ENCODE measurements at places on chromosomes 3 and 15.
A peak's percentile ranks its signal among the peaks of the same experiment; 100 is the strongest.

GRCh38 chr3:131158434-131158833 lies 131.8 kb downstream of the NEK11 start:
- no peaks in the 10 kb centered on the region for H3K36me3 ChIP-seq
- H3K4me3 ChIP-seq = no peak overlapping the region

DNA sequence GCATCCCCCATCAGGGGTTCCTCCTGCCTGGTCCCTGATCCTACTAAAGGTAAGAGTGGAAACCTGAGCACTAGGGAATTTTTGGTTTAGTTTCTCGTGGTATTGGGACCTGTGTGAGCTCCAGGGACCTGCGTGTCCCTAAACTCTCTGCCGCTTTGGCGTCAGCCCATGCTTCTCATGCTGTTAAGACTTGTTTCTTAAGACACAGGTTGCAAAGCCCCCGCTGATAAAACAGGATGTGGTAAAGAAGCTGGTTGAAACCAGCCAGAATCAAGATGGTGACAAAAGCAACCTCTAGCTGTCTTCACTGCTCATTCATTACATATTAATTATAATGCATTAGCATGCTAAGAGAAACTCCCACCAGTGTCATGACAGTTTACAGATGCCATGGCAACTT lies 64.6 kb downstream of the LYZL4 start:
- no peak overlapping the region for H3K4me3 ChIP-seq
- H3K4me1 ChIP-seq = peaks cover 6% of the 10 kb centered on the region
- H3K27ac ChIP-seq = no peak overlapping the region
- H3K36me3 ChIP-seq = no peaks in the 10 kb centered on the region
- no peak for DNase-seq

DNA sequence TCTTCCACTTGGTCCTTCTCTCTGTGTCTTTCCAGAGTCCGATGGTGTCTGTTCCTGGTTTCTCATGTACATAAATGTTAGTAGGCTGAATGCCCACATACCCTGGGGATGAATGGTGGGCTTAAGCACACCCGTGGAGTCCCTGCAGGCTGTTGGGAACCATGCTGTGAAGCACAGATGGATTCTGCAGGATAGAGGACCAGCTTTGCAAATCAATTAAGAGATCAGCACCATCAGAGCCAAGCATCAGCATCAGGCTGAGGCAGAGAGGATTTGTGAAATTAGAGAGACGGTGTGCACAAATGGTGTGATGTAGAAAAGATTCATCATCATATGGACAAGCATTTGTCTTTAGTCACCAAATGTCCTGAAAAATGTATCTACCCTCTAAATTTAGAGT lies 127.1 kb downstream of the SV2B start:
- no peak for DNase-seq
- no peaks in the 10 kb centered on the region for H3K36me3 ChIP-seq
- H3K4me1 ChIP-seq = no peaks in the 10 kb centered on the region
- H3K4me3 ChIP-seq = no peak overlapping the region
- H3K27me3 ChIP-seq = peaks cover 11% of the 10 kb centered on the region

GRCh38 chr15:90232196-90232595 lies 1.5 kb downstream of the CIB1 start:
- H3K27ac ChIP-seq = peak overlapping the region; percentile 99
- no peak for DNase-seq
- peaks cover 24% of the 10 kb centered on the region for H3K27me3 ChIP-seq
- H3K4me3 ChIP-seq = peak overlapping the region; percentile 91
- H3K36me3 ChIP-seq = peaks cover 10% of the 10 kb centered on the region

- no peaks in the 10 kb centered on the region for H3K36me3 ChIP-seq
- no peak overlapping the region for H3K4me3 ChIP-seq
- peaks cover 4% of the 10 kb centered on the region for H3K27me3 ChIP-seq
- no peak overlapping the region for H3K27ac ChIP-seq
- no peaks in the 10 kb centered on the region for H3K4me1 ChIP-seq
Measured at GRCh38 chr3:140927279-140928069, 14.2 kb upstream of the SLC25A36 start.

GRCh38 chr3:150825192-150825915 lies 62.4 kb upstream of the SIAH2 start:
- H3K4me3 ChIP-seq = no peak overlapping the region
- peaks cover 5% of the 10 kb centered on the region for H3K27me3 ChIP-seq
- no peak overlapping the region for H3K27ac ChIP-seq
- DNase-seq = no peak
- no peaks in the 10 kb centered on the region for H3K36me3 ChIP-seq

DNA sequence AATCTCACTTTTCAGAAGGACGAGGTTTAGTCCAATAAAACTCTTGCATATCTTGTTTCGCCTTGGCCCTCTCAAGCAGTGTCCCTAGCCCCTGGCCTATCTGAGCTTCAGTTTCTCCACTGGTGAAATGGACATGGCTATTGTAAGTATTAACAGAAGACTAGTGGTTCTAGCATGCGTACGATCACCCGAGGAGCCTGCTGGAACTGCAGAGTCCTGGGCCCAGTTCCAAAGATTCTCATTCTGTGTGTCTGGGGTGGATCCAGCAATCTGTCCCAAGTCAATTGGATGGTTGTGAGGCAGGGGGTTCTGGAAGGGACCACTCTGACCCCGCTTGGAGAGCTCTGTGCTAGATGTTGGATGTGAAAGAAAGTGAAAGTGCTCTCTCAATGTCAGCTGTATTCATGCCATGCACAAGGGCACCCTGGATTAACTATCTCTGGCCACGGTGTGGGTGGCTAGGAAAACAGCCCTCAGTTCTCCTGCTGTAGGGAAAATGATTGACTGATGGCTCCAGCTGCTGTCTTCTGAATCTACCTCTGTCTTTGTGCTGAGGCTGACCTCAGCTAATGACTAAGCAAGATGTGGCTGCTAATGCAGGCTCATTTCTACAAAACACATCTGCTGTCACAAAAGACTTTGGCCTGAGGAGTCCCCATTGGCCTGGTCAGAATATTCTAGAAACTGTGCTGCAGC lies 1.9 kb upstream of the PLA1A start:
- H3K36me3 ChIP-seq = no peaks in the 10 kb centered on the region
- no peak for DNase-seq
- no peak overlapping the region for H3K27ac ChIP-seq
- H3K4me1 ChIP-seq = peaks cover 6% of the 10 kb centered on the region
- no peaks in the 10 kb centered on the region for H3K27me3 ChIP-seq

DNA sequence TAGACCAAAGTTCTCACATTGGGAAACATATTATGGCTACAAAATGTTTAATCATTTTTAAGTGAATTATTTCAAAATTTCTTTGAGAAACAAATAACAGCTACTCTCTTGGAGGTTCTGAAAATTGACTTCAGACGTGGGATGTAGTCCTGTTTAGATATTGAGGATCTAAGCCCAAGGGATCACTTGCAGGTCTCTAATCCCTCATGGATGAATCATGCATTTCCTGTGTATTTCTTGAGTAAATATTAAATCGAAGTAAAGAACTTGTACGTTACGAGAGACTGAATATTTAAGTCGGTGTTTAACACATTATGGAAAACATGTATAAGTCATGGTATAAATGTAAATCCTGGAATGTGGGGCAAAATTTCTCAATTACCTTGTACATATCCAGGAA lies 119.8 kb downstream of the EPHA3 start:
- H3K4me3 ChIP-seq = no peak overlapping the region
- no peak for DNase-seq
- no peak overlapping the region for H3K27ac ChIP-seq

GRCh38 chr3:55792009-55792408 lies 304.9 kb upstream of the WNT5A start:
- H3K4me3 ChIP-seq = no peak overlapping the region
- no peaks in the 10 kb centered on the region for H3K4me1 ChIP-seq
- no peak for DNase-seq
- H3K36me3 ChIP-seq = no peaks in the 10 kb centered on the region
- no peaks in the 10 kb centered on the region for H3K27me3 ChIP-seq

DNA sequence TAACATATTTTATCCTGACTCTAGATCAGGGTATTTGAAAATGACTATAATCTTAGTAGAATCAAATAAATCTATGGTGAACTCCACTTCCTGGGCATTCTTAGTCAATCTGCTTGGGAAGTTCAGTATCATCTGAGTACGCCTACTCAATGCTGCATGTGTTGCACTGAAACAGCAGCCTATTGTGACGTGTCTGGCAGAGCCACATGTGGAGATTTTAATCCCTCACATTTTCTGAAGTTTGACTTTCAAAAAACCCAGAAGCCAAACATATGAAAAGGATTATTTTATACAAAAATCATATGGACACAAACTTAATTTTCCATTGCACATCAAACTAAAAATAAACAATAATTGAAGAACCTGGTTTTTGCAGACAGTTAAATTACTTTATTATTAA lies 798.3 kb downstream of the ROBO1 start:
- no peak overlapping the region for H3K27ac ChIP-seq
- H3K27me3 ChIP-seq = peaks cover 1% of the 10 kb centered on the region
- no peak for DNase-seq
- H3K36me3 ChIP-seq = no peaks in the 10 kb centered on the region

- no peaks in the 10 kb centered on the region for H3K36me3 ChIP-seq
- no peak for DNase-seq
- no peak overlapping the region for H3K4me3 ChIP-seq
- no peaks in the 10 kb centered on the region for H3K27me3 ChIP-seq
Measured at GRCh38 chr3:76679541-76679940, 360.4 kb upstream of the ROBO2 start.

DNA sequence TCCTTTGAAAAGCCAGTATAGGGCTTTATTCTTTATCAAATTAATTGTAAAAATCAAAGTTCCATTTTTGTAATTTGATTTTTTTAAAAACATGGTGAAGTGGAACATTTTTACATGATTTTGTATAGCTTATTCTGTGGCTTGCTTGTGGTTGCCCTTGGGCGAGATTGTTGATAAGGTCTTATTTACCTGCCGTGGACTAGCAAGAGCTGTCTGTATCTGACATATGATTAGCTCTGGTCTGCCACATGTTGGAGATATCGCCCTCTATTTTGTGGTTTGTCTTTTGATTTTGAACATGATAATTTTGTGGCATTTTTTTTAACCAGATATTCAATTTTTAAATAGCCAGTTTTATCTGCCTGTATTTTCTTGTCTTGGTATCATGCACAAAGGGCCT lies 844 bp downstream of the PRR23E start:
- no peak overlapping the region for H3K4me3 ChIP-seq
- no peak for DNase-seq
- H3K4me1 ChIP-seq = no peaks in the 10 kb centered on the region
- H3K27me3 ChIP-seq = peaks cover 3% of the 10 kb centered on the region

DNA sequence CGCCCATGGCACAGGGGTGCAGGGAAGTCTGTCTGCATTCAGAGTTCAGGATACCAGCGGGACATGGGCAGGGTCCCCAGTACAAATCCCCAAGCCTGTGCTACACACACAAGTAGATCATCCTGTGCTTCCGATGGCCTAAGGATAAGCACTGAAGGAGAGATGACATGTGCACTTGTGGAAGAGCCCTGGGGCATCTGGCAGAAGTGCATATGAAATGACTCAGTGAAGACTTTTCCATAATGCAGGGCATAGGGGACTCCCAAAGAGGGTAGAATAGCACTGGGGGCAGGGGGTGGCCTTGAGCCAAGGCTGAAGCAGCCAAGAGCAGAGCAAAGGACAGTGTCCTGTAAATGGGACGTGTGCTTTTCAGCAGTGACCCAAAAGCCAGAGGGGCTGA lies 22.9 kb downstream of the ADAMTS17 start:
- no peaks in the 10 kb centered on the region for H3K36me3 ChIP-seq
- no peaks in the 10 kb centered on the region for H3K4me1 ChIP-seq
- no peak overlapping the region for H3K4me3 ChIP-seq
- DNase-seq = no peak

DNA sequence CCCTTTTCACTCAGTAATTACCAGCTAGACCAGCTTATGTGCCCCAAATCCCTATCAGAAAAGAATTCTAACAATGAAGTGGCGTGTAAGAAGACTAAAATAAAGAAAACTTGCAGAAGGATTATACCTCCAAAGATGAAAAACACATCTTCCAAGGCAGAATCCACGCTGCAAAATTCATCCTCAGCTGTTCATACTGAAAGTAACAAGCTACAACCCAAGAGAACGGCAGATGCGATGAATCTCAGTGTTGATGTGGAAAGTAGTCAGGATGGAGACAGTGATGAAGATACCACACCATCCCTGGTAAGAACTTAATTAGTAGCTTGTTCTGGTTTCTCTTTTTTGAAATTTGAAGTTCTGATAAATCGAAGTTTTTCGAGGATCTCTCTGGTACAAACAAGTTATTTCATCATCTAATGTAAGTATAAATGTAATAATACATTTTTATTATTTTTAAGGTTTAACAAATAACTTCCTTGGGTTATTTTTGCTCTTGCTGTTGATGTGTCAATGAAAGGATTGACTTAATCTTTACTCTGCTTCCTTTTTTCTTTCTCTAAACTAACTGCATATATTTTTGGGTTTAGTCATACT lies 1.4 kb downstream of the WDR76 start:
- no peaks in the 10 kb centered on the region for H3K36me3 ChIP-seq
- DNase-seq = no peak
- peak overlapping the region; percentile 68 for H3K27ac ChIP-seq
- H3K4me1 ChIP-seq = peaks cover 58% of the 10 kb centered on the region
- H3K27me3 ChIP-seq = peaks cover 7% of the 10 kb centered on the region

DNA sequence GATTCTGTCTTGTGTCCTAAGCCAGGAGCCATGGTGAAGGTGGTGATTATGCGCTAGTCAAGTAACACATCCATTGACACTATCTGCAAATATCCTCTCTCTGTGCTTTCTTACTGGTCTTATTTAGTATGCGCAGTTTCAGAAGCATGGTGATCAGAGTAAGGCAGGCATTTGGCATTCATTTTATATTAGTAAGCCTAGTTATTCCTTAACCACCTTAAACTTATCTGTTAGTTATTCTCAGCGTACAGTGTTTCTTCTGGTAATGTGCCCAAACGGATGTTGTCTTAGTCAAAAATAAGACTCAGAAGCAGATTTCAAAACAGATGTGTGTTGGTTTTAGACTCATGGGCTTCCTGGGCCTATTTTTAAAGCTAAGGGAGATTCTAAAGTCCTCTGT lies 329.2 kb downstream of the GRM7 start:
- H3K4me3 ChIP-seq = no peak overlapping the region
- no peak overlapping the region for H3K27ac ChIP-seq
- DNase-seq = no peak

- H3K27ac ChIP-seq = peak overlapping the region; percentile 39
- H3K27me3 ChIP-seq = no peaks in the 10 kb centered on the region
- no peak overlapping the region for H3K4me3 ChIP-seq
- H3K4me1 ChIP-seq = peaks cover 20% of the 10 kb centered on the region
- H3K36me3 ChIP-seq = no peaks in the 10 kb centered on the region
- DNase-seq = no peak
Measured at GRCh38 chr15:58677426-58677825, 72.1 kb downstream of the ADAM10 start.

Measured in immature natural killer cell (primary cell).